ENCODE measurements at places on chromosomes 2 and 18.

- DNase-seq, result no peak
Measured at GRCh38 chr2:73333564-73333963, 40.2 kb upstream of the EGR4 start.

- no peak for DNase-seq
Measured at GRCh38 chr2:152093464-152093863, 5.4 kb downstream of the CACNB4 start.

DNA sequence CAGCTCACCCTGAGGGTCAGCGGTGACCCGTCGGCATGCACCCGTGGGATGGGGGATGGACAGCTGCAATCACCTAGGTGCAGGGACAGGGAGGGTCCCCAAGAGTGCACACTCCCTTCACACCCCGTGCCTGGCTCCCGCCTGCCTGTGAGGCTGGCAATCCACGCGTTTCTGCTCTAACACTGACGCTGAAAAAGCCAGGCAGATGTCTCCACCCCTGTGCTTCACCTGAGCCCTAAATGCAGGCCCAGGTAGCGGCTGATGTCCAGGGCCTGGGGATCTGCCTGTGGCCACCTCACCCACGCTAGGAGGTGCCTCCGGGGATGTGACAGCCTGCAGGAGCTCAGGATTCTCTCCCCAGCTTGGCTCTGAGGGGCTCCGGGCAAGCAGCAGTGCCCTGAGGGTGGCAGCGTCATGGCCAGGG lies 212.0 kb upstream of the SALL3 start:
- DNase-seq, result peak; percentile 7

GRCh38 chr2:39216346-39217191 lies 27.2 kb downstream of the CDKL4 start:
- DNase-seq, result no peak

DNA sequence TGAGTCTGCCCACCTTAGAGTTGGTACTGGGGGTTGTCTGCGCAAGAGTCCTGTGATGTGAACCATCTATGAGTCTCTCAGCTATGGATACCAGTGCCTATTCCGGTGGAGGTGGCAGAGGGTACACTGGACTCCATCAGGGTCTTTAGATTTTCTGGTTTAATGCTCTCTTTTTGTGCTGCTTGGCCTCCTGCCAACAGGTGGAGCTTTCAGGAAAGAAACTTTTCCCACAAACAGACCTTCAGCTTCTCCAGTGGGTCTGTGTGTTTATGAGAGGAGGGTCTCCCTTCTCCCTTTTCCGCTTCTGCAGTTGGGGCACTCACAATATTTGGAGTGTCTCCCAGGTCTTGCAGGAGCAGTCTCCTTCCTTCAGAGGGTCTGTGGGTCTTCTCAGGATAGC lies 1721.9 kb upstream of the SLC39A10 start:
- DNase-seq, result no peak

- DNase-seq, result no peak
Measured at GRCh38 chr2:151916632-151917031, 88.4 kb upstream of the ARL5A start.
